Fibroblast of skin of left biceps (primary cell): ENCODE measurements at places on chromosomes 12 and 14.

GRCh38 chr14:85527445-85528035 lies 2.4 kb upstream of the FLRT2 start:
- DNase-seq, result no peak

DNA sequence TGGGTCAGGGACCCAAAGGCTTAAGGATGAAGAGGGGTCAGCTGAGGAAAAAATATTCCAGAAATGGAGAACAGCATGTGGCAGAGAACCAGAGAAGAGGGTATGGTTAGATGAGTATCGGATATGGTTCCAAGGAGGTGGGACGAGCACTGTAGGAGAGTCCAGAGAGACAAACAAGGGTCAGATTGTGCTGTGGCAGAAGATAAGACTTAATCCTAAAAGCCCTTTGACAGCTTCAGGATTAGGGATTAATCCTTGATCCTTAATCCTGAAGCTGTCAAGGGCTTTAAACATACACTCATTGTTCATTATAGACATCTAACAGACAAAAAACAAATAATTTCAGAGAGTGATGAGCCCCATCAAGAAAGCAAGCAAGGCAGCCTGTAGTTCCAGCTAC lies 124.0 kb downstream of the SPTSSA start:
- DNase-seq, result no peak

- DNase-seq, result no peak
These were observed at the start of gene OAS1 for GRCh38 chr12:112906712-112907414. Gene OAS1 (plus strand): TSS chr12:112906962. CDS start chr12:112907040, 78 bp downstream.

DNA sequence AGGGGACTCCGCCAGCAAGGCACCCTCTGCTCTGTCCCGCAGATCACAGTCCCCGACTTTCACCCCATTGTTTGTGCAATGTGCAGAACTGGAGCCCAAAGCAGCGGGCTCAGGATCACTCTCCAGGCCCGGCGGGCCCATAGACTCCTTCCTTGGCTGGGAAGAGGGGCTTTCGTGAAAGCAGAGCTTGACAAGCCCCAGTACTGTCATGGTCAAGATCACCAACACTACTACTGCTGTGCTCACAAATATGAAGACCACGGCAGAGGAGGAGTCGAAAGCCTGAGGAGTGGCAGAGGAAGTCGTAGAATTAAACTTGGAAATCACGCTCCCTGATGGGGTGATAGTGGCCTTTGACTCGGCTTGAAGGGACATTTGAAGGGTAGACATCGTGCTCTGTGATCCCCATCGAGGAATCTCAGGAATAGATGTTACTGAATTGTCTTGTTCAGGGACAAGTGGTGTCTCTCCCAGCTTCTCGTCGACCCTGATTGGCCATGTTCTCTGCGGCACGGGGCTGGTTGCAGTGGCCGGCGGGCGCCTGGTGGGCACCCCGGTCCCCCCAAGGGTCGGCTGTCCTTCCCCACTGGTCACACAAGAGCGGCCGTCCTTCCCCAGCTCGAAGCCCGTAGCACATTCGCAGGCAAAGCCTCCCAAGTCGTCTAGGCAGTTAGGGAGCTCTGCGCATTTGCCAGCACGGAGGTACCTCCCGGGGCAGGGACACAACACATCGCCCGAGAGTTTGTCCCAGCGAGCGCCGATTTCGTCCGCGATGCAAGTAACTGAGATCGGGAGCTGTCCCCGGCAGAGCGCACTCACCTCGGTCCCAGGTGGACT lies 1.1 kb downstream of the CLEC14A start:
- DNase-seq, result no peak

DNA sequence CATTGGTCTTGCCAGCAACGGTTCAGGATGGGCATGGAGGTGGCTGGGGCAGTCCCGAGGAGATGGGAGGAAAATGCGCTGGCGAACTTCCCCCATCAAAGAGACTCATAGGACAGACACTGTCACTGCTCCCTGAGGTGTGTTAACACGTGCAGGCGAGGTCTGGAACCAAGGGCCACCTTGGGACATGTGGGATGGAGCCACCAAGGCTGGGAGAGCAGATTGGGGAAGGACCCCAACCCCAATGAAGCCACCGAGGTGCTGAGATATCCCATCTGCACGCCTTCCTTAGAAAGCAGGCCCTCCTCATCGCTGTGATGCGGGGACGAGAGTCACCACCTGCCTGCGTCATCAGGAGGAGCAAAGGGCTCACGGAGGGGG lies 16.9 kb upstream of the BEGAIN start:
- DNase-seq, result no peak

DNA sequence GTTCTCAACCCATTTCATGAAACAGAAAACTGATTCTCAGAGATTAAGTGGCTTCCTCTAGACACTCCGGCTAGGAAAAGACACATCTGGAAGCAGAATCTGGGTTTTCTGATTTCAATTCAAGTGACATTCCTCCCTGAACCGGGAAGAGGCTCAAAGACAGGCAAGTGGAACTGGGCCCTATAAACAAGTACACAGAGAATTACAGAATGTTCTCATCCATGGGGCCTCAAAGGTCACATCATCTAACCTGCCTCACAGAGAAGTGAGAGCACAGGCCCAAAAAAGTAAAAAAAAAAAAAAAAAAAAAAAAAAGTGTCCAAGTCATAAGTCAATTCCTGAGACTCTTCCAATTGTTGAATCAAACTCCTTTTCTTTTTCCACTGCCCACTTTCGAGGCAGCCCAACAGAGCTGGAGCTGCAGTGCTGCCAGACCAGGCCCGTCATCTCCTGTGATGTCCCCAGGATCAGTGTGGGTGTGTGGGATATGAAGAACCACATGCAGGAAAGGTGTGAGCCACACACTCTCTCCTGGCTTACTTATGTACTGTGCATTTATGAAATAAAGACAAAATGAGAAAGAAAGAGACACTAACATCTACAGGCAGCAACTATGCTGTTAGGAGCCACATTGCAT lies 2.8 kb upstream of the KRT1 start:
- DNase-seq, result no peak
